ENCODE measurements at places on chromosomes 11 and 22.

- no peak for DNase-seq
These were observed 536 bp downstream of the YWHAH start for GRCh38 chr22:31944700-31945442.

DNA sequence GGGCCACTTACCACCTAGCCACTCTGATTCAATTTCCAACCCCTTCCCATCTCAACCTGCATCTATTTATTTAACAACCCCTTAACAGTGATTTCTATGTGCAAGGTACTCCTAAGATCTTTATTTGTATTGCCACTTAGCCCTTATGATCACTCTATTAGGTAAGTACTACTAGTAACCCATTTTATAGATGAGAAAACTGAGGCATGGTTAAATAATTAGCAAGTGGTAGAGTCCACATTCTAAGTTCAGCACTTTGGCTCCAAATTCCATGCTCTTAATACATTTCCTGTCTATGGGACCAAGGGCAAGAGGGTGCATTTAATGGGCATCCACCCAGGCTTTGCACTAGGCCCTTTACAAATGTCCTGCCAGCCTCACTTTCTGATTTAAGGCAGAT is 38.1 kb upstream of the CSNK2A3 start:
- DNase-seq, result no peak

DNA sequence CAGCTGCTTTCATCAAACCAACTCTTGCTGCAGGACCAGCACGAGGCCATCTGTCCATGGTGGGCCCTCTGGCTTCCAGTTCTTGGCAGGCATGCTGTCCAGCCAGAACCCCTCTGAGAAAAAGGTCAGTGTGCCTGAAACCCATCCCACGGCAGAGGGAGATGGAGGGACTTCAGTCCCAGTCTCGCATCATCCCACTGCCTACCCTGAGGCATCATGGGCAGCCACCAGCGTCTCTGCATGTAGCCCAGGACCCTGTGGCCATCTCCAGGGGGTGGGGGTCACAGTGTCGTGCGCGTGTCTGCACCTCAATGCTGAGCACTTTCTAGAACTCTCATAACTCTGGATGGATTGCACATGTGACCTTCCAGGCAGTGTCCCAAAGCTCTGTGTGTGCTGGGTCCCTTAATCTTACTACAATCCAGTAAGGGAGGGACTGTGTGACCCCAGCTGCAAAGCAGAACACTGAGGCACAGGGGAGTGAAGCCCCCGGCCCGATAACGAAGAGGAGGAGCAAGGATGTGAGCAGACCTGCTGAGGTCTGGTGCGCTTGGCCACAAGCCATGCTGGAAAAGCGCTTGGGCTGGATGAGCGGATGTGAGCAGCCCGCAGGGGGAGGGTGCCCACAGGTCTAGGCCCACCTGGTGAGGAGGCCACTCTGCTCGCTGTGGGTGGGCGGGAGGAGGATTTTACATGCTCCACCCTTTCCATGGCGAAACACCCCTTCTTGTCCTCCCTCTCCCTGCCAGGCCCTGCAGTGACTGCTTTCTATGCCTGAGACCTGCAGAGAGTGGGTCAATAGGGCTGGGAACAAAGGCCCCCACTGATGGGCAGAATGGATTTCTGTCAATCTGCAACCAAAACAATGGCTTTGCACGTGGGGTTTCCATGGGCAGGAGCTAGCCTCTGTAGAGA is 1401.0 kb downstream of the BRD1 start:
- DNase-seq, result no peak

GRCh38 chr11:68330700-68331337 is 18.4 kb downstream of the LRP5 start:
- DNase-seq, result no peak

- no peak for DNase-seq
These were observed 260.4 kb downstream of the TMEM135 start for GRCh38 chr11:87298155-87298554.

DNA sequence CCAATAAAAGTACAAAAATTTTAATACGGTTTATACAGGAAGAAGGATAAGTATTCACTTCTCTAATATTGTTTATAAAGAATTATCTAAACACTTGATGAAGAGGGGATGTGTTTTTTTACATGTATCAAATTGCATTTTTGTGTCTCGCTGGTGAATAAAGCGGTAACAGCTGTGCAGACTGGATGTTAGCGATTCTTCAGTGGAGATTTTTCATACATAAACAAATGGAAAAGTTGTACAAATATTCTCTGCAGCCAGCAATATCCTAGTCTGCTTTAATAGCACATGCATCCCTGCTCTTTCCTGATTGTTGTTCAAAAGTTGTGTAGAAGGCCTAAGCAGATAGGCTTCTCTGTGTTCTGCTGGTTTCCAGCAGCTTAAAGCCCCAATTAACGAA is 369.3 kb downstream of the SOX6 start:
- no peak for DNase-seq

GRCh38 chr11:115653926-115654325 is 149.7 kb upstream of the CADM1 start:
- DNase-seq, result no peak

DNA sequence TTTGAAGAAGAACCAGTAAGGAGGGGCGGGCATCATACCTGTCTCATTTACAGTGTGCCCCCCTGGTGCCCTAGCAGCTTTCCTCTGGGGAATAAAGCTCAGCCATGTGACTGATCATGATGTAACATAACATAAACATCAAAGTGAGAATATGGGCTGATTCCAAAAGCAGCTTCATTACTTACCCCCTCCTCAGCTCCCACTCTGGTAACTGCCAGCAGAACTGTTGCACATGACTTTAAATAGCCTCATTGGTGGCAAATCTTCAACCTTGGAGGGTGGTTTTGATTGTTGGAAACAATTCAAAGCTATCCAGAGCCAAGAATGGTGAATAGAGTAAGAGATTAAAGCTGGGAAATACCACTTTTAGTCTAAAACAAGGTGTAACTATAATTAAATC is 384.6 kb downstream of the BUD13 start:
- DNase-seq, result no peak

GRCh38 chr11:36590513-36590912 is 3.8 kb upstream of the IFTAP start:
- no peak for DNase-seq

- DNase-seq, result no peak
These were observed 978 bp upstream of the CLDN5 start for GRCh38 chr22:19525116-19525660.

DNA sequence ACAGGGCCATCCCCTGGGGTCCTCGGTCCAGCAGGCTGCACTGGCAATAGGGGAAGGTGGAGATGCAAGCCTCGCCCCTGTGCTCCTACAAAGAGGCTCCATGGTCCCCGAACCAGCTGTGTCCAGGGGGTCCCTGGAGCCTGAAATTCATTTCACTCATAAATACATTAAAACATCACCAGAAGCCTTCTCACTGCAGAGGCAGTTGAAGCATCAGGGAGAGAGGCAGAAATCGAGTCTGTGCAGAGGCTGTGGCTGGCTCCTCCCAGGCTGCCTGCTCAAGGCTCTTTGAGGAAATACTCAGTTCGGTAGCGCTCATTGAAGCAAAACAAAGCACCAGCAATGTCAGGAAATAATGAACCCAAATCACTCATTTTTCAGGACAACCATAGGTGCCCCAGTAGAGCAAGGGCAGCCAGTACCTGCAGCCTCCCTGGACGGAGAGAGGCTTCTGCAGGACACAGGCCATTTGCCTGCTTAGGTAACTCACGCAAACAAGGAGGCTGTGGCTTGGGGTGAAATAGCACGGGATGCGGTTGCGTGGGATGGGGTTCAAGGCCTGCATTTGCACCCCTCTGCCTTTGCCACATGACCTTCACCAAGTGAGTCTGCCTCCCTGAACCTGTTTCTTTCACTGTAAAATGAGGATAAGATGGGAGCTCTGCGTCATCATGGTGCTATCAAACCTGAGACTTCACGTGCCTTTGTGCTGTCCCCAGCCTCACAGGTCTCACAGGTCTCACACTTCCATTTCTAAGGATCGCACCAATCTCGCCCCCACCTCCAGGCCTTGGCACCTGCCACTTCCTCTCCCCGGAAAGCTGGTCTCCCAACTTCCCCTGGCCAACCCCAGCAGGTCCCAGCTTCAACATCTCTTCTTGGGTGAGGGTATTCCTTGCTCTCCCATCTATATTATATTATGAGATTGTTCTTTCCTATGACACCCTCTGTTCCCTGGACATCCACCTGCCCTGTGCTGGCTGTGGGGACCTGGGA is 84.3 kb upstream of the SHISAL1 start:
- no peak for DNase-seq

DNA sequence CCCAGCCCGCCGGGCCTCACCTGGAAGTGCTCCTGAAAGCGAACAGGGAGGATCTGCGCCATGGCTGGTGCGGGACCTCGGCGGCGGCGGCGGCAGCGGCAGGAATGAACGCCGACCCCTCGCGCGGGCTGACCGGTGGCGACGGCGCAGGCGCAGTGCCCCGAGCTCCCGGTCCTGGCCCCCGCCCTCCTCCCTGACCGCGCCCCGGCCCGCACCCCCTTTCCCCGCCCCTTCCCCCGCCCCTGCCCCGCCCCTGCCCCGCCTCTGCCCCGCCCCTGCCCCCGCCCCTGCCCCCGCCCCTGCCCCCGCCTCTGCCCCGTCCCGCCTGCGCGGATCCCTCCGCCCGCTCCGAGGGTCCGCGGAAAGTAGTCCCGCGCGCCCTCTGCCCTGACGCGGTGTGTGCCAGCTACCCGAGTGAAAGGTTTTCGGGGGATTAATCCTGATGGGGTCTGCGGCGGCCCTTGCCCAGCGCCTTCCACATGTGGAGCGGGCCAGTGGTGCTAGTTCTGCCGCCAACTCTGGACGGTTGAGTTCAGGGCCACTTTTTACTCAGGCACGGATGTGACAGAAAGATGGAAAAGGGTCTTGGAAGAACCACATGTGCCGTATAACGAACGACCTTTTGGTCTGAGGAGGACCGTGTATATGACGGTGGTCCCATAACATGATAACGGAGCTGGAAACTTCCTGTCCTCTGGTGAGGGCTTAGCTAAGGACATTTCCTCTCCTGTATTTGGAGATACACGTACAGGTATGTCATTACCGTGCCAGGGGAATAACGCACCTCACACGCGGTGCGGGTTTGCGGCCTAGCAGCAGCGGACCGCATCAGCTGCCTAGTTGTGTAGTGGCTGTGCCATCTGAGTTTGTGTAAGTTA is at the start of gene CLTCL1:
Gene CLTCL1 (minus strand): TSS at position 140 of the 878 bp plus-strand sequence. CDS start 78 bp downstream, at position 62.
- peak; percentile 48 for DNase-seq

DNA sequence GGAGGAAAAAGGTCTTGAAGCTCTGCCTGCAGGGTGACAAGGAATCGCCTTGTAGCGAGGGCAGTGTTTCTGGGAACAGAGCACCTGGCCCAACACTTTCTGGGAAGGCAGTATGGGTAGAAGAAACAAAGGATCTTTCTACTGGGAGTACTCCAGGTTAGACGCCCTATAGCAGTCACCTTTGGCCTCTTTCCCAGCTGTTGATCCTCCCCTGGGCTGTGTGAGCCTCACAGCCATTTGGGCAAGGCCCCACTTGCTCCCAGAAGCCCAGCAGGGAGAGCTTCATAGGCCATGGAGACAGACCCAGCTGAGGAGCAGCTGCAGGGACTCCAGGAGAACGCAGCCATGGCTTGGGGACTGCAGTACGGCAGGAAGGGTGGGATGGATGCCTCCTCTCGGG is 1.2 kb downstream of the SLCO2B1 start:
- DNase-seq, result no peak

DNA sequence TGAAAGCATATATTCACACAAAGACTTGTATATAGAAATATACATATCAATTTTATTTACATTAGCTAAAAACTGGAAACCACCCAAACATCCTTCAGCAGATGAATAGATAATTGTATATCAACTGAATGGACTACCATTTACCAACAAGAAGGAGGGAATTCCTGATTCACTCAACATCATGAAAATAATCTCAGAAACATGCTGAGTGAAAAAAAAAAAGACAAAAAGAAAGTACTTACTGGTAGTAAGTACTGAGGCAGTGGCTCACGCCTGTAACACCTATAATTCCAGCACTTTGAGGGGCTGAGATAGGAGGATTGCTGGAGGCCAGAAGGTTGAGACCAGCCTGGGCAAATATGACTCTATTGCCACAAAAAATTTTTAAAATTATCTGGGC is 7.4 kb upstream of the IPO7 start:
- DNase-seq, result no peak
